Stimulated activated CD4-positive, alpha-beta T cell treated with anti-CD3 and anti-CD28 coated beads, Interleukin-4, amount 100 ng/mL, for 1 hour (primary cell): ENCODE measurements at places on chromosomes 4 and X.

DNA sequence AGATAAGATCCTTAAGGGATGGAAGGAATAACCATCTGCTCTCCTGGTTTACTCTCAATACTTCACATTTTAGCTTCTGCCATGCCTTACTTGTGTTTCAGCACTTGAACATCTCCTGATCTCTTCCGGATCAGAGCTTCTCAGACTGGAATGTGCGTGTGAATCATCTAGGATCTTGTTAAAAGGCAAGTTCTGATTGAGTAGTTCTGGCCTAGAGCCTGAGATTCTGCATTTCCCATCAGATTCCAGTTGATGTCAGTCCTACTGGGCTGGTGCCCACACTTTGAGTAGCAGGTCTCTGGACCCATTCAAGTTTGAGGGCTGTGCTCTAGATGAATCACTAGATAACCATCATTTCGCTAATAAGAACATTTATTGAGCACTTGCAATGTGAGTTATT lies 20.0 kb downstream of the NDP start:
- no peak for DNase-seq

GRCh38 chr4:165663411-165663810 lies 209.6 kb upstream of the TLL1 start:
- no peak for DNase-seq

GRCh38 chr4:40603281-40603680 lies 26.4 kb downstream of the RBM47 start:
- DNase-seq, result no peak

DNA sequence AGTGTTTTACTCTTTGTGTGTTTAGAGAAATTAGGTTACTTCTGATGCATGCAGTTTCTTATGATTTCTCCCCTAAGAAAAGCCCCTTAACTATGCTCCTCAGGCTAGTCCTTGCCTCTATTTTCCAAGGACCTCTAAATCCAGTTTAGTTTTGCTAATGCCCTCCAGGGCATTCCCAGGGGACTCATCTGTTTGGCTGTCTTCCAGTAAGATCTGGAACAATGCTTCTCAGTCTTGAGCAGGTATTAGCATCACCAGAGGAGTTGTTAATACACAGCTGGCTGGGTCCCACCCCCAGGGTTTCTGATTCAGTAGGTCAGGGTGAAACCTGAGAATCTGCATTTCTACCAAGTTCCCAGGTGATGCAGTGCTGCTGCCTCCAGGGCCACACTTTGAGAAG lies 56.9 kb downstream of the OTC start:
- no peak for DNase-seq

DNA sequence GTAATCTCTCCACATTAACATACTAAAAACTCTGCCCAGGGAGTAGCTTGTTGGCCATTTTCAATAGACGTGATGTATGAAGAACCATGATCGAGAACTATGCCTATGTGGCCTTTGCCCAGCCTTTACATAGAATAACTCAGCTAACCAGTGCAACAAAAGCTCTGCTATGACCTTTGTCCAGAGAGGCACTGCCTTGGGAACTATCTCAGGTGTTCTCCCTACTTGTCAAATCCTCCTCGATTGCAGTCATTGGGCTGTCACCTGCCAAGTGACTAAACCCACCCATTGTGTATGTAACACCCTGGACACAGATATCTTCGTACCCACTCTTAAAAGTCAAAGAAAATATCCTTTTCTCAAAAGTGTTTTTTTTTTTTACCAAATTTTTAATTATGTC lies 610.3 kb upstream of the GALNTL6 start:
- no peak for DNase-seq

DNA sequence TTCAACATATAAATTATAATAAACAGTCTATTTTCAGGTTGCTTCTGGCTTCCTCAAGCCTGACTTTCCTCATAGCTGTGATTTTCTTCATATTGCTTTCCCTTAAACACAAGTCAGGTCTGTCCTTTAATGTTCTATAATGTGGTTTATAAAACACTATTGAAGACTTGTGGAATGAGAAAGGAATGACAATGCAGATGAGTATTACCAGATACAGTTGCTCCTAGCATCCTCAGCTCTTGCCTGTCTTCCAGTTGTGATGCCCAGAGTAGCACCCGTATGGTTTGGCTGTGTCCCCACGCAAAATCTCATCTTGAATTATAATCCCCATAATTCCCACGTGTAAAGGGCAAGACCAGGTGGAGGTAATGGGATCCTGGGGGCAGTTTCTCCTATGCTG lies 265.7 kb upstream of the BOD1L1 start:
- DNase-seq, result no peak

DNA sequence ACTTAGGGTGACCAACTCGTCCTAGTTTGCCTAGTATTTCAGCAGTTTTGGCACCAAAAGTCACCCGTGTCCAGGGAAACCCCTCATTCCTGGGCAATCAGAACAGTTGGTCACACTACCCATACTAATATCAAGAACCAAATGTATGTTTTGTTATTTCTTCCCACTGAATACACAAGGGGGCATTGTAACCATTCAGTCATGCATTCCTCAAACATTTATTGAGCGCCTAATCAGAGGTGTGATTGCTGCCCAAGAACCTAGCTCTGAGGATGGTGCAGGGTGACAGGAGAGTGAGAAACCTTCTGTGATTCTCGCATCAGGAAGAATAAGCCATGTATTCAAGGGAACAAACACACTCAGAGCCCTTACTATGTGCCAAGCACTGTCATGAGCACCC lies 69.8 kb upstream of the RAI2 start:
- no peak for DNase-seq

DNA sequence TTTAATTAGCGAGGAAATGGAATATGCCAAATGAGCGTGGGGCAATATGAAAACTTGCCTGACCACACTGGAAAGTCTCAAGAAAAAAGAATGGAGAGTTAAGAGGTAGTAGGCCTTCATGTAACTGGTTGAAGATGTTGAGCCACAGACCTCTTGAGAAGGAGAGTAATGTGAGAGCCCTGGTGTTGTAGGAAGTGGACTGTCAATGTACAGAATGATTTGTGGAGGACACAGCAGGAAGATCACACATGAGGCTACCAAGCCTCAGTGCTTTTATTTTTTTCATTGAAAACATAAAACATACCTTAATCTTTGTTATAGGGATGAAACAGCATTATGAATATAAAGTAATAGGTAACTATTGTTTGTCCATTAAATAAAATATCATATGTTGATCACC lies 331.6 kb downstream of the UNC5C start:
- no peak for DNase-seq

- no peak for DNase-seq
These were observed 41.6 kb upstream of the SLC25A4 start for GRCh38 chr4:185101354-185101890.

DNA sequence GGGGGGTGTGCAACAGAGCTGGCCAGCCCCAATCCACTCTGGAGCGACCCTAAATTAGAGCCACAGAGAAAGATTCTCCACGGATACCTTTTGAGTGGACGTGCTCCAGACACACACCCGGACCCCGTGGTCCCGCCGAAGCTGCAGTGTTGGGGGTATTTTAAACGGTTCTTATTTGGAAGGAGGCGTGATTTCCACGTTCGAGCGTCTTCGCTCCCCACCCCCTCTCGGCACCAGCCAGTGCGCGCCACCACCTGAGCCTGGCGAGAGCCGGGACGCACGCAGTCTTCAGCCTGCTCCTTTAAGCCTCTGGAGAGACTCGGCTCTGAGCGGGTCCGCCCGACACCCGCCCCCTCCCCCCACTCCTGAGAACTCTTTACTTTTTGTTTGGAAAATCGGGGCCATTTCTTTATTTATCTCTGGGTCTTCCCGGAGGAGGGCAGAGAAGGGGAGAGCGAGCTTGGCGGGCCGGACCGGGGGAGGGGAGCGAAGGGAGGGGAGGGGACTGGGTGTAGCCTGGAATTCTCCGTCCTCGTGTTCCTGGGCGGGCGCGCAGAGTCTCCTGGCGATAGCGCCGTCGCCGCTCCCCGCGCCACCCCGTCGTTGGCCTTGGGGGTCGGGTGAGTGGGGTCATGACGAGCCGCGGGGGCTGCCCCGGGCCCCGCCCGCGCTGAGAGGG lies 668 bp upstream of the PTCHD1 start:
- DNase-seq, result no peak

DNA sequence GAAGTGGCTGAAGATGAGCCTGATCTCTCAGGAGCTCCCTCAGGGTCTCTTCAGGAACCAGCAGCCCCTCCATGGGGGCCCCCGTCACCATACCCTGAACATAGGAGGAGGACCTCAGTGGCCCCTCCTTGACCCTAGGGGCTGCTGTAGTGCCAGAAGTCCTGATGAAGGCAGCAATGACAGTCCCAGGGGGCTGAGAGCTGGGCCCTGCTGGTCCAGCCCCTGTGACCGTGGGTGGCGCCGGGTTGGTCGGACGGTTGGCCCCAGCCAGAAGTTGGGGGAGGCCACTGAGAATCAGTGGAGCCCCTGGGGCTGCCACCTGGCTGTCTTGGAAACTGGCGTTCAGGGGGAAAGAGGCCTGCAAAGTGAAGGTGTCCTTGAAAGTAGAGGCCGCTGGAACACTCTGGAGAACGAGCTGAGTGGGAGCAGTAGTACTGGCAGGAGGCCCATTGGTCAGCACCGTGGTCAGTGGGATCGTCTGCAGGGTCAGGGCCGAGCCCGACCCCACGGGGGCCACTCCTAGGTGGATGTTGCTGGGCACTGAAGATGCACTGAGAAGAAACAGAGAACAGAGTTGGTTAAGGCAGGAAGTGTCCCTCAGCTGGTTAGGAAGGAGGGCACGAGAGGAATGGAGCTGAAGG lies 43.2 kb downstream of the ELF4 start:
- DNase-seq, result no peak

GRCh38 chr4:150769845-150770244 lies 187.9 kb downstream of the MAB21L2 start:
- no peak for DNase-seq

GRCh38 chr4:3385711-3386420 lies 55.9 kb upstream of the HGFAC start:
- DNase-seq, result no peak
